ENCODE measurements at places on chromosomes 4 and X.

DNA sequence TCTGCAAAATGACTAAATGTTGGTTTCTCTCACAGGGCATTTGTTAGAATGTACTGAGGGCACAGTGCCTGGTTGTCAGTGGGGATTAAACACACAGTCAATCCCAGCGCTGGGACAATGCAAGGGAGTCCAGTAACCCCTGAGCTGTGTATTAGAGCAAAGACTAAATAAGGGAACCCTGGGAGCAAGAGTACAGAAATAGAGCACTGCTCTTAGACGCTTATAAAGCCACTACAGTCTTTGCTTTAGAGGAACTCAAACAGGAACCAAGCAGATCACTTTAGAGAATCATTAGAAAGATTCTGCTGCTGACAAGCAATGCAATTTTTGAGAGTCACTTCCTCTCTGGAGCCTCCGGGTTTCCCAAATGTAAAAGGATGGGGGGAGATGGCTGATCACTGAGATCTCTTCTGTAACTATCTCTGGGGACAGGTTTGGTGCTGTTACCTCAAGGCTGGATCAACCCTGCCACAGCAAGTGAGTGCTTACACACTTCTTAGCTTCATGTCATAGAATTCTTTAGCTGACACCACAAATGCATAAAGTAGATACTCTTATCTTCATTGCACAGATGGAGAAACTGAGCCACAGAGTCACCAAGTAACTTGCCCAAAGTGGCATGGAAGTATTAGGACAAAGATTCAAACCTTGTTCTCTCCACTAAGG is 137.8 kb upstream of the CPEB2 start:
- DNase-seq: no peak

- no peak for DNase-seq
Observed at GRCh38 chrX:24259544-24260240, 54.2 kb downstream of the SUPT20HL2 start.

DNA sequence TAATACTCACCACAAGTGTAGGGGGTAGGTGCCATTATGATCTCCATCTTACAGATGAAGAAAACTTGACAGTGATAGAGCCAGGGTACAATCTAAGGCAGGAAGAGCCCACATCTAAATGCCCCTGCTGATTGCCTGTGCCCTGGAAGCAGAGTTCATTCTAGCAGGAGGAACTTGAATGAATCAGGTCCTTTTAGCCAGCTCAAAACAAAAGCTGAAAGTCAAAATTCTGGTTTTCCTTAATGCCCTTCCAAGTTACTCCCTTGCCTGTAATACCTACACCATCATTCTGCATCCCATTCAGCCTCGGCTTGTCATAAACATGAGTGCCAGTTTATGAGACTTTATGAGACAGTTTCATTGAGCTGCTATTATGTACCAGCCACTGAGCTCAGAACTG is 89.6 kb downstream of the SCD5 start:
- no peak for DNase-seq

GRCh38 chrX:41923978-41924683 is 777 bp upstream of the CASK start:
- DNase-seq: peak; percentile 16

DNA sequence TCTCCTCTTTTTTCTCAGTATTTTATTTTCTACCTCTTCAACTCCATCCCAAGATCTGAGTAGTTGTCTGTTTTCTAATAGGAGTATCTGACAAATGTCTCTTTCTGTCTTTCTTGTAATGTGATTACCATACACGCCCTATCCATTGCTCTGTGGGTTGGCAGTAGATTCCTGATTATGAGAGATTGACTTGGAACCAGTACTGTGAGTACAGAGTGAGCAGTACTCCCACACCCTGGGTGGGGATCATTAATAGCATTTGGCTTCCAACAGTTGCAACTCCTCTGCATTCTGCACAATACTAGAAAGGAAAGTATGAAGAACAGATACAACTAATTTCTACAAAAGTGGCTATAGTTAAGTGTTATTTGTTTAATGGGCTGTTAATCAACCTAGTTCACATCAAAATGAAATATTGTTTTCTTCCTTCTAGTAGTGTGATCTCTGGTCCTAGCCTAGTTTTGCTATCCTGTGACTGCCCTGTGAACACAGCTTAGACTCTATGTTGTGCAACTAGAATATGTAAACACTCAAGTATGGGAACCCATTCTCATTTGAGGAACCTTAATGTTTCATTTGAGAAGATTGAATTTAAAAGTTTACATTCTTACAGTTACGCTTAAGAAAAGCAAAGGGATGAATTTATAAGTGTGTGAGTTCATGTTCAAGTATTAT is 112.9 kb downstream of the PTPN13 start:
- DNase-seq: no peak

DNA sequence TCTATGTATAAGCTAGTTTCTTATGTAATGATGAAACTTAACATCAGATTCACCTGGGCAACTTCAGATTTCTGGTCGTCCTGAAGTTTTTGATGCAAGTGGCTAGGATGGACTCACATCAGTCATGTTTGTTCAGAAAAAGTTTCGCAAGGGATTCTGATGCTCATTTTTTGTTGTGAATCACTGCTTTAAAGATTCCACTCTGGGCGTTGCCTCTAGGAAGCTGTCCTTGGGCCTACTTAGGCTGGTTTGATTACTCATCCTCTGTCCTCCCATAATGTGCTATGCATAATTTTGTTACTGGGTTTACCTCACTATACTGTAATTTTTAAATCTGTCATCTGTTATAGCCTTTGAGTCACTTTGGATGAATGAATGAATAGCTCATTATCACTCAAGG is 30.8 kb downstream of the HERC3 start:
- DNase-seq: no peak

GRCh38 chrX:111047575-111047974 is 48.4 kb upstream of the PAK3 start:
- DNase-seq: no peak

GRCh38 chrX:138692591-138692990 is 18.9 kb downstream of the FGF13 start:
- DNase-seq: no peak

GRCh38 chr4:37725718-37726117 is 39.5 kb upstream of the RELL1 start:
- no peak for DNase-seq

DNA sequence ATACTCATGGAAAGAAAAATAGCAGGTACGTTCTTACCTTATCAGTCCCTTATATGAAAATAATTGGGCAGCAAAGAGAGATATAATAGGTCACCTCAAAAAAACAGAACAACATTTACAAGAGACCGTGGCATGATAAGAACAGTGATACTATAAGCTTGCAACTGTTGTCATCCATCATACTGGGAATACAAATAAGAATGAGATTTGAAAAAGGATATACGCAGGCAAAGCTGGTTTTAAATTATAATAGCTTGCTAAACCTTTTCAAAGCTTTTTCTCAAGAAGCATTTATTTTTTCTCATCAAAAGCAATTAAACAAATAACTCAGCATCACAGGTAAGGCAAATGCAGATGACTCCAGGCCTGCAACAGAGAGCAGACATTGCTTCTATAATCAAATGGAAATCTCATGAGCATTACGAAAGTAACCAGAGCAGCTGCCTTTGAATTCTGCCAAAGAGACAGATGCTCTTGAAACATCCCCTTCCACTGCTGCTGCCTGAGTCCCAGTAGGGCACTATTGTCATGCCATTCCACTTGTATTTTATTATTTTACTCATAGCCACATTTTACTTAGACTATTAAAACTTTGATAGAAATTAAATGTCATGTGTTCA is 620.6 kb upstream of the GNPDA2 start:
- DNase-seq: no peak

GRCh38 chr4:35757836-35758235 is 486.5 kb downstream of the ARAP2 start:
- no peak for DNase-seq

GRCh38 chr4:156974264-156974663 is 2.7 kb upstream of the PDGFC start:
- no peak for DNase-seq

DNA sequence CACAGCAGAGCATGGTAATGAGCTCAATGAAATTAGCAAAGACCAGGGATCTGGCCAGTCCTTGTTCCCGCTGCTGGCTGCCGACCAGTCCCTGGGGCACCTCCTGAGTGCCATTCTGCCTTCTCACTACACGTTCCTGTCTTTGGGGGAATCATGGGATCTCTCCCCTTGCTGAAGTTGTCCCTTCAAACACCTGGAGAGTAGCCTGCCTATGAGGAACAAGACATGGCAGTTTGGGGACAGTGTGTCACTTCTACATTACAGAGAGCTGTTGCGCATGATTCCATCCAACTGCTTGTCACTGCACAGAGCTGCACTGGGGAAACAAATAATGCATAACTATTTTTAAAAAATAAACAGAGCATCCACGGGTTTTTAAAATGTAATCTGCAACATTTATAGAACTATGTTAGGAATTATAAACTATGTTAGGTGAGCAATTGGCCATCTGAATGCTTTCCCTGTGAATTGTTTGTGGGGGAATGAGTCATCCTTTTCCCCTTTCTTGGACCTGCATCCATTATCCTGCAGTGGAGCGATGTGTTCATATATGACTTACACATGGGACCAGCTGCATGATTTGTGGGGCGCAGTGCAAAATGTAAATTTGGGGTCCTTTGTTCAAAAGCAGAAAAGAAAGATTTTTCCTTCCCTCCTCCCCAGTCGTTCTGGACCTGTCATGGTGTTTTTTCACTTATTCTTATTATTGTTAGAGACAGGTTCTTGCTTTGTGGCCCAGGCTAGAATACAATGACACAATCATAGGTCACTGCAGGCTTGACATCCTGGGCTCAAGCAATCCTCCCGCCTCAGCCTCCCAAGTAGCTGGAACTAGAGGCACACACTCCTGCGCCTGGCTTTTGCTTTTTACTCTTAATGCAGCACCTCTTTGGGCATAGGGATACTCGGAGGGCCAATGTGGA is 115.0 kb upstream of the TBL1X start:
- DNase-seq: no peak

GRCh38 chr4:49036528-49036927 is 50.5 kb downstream of the CWH43 start:
- DNase-seq: no peak

GRCh38 chr4:57492251-57492878 is 382.2 kb upstream of the IGFBP7 start:
- no peak for DNase-seq

DNA sequence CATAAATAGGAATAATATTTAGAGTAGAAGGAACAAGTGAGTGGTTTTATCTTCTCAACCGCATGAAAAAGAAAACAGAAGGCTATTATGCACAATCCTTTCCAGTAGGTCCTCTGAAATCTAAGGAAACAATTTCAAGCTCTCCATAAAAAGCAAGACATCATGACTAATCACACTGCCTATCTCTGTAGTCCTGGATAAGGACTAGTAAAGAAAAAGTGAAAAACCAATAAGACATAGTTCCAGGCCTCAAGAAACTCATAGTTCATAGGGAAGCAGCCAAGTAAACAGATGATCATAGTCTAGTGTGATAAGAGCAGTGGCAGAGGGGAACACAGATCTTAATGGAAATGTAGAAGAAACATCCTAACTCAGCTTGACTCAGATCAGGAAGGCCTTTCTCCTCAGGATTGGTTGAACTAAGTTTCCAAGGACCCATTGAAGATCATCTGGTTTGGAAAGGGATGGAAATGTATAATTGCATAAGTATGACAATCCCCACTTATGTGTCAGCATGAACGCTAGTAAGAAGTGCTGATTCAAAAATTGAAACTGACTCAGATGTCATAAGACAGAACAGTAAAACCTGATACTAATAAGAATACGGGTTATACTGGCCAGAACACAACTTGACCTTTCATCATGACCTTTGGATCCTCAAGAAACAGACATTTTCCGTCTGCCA is 155.3 kb downstream of the GRIA3 start:
- DNase-seq: no peak

GRCh38 chrX:38992441-38993096 is 191.3 kb downstream of the MID1IP1 start:
- DNase-seq: no peak

DNA sequence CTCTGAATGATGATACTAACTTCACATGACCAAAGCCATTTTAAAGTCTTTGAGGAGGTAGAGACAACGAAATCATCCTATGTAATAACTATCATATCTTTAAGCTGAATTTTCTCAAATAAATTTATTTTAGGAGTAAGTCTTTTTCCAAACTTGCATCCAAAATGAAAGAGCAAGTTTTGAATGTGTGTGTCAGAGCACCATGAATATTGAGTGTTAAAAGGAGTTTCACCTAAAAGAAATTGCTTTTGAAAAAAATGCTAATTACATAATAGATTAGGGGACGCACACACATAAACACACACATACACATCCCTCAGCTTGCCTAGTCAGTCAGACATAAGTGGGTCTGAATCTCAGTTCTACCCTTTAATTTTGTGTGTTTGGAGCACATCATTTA is 1.9 kb downstream of the ANK2 start:
- DNase-seq: no peak

- DNase-seq: no peak
Observed at GRCh38 chrX:11427453-11428071, 134.3 kb downstream of the AMELX start.

DNA sequence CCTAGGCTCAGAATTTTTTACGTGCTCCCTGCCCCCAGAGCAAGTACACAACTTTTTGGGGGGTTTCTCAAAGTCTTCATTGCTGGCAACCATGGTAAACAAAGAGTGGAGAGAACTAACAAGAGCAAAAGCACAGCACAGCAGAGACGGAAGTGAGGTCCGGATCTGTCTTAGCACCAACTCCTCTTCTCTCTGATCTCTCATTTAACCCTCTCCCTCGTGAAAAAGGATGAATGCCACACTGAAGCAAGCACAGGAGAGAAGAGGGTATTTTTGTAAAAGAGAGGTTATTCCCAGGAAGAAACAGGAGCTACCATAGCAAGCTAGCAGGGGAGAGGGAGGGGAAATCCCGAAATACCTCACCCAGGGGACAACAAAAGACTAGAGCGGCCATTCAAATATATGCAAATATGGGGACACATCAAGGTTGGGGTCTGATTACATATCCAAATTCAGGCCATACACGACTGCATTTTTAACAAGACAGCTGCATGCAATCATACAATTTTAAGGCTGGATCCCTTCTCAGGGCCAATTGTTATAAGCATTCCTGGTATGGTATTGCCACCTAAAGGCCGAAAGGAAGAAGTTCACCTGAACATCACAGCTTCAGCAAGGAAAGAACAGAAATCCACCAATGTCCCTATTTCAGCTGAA is 46.6 kb downstream of the CD40LG start:
- no peak for DNase-seq

- DNase-seq: peak; percentile 8
Observed at GRCh38 chrX:131987252-131987651, 35.9 kb upstream of the STK26 start.

GRCh38 chrX:130887376-130887775 is 15.6 kb downstream of the ENOX2 start:
- DNase-seq: no peak

- DNase-seq: no peak
Observed at GRCh38 chr4:72366601-72367000, 202.4 kb downstream of the ADAMTS3 start.

GRCh38 chr4:110099638-110100037 is 98.8 kb downstream of the ELOVL6 start:
- no peak for DNase-seq

GRCh38 chr4:21709031-21709430 is 239.5 kb downstream of the KCNIP4 start:
- DNase-seq: no peak
